NCI-H774 (cell line): ENCODE measurements at places on chromosomes 13 and 19.

DNA sequence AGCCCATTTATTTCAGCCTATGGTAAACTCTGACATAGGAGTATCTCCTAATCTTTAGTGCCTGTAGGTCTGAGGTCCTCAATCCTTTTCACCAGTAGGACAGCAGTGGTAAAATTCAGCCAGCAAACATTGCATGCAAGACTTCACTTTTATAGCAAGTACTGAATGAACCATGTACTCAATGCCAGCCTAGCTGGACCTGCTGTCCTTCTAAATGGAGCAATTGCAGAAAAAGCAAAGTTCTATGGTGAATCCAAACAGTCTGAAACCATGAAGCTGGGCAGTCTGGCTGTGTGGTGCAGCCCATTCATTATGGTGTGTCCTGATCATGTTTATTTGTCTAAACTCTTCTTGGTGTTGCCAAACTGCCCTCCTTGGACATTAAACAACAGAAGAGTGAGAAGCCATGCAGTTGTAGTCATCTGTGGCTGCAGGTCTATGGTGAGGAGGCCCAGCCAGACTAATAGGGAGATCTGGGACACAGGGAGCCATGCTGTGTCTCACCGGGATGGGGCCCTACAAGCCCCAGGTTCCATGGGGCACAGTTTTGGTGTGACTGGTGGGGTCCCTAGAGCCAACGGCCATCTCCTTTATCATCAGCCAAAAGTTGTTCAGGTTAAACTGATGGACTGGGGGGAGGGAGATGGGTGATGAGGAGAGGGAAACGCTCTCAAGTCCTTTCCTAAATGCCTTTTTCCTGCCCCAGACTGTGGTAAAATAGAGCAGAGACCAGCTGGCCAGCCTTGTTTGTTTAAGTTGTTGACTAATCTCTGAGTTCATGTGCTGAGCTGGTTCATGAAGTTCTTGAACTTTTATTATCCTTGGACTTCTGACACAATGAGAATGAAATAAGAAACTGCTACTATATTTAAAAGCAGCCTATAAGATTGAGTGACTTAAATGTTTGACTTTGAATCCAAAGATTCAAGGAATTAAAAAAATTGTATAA is 20.6 kb upstream of the TNFSF11 start:
- no peak for DNase-seq

GRCh38 chr19:2546128-2547032 is 70.5 kb downstream of the GADD45B start:
- DNase-seq: no peak

- DNase-seq: no peak
Observed at GRCh38 chr19:12789098-12789903, 2.0 kb upstream of the JUNB start.

GRCh38 chr19:10516671-10517286 is 468 bp downstream of the S1PR5 start:
- no peak for DNase-seq

DNA sequence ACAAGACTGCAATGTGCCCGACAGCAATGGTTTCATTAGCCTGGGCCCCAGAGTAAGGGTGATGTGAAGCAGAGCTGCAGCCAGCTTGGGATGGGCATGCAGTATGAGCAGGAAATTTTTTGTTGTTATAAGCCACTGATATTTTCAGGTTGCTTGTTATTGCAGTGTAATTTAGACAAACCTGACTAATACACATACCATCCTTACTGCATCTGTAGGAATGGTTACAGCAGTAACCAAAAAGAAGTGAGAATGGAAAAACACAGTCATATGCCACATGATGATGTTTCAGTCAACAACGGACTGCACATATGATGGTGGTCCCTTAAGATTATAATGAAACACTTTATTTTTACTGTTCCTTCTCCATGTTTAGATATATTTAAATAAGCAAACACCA is 8.6 kb upstream of the POMP start:
- no peak for DNase-seq

- DNase-seq: no peak
Observed at GRCh38 chr19:33461256-33462111, 60.1 kb downstream of the PEPD start.

DNA sequence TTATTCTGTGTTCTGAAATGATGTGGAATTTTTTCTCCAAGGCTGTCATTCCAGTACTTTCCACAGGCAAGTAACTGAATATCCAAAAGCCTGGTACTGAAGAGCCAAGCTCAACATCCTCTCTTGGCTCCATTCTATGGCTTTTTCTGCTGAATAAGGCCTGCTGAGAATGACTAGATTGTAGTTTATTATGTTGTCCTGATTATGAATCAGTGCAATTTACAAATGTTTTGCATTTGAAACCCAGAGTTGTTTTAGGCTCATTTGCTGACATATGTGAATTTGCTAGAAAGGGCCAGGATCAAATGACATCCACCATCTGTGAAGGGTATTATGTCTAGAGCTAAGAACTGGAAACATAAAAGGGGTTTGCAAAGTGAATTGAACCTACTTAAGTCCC is 596.6 kb downstream of the KCTD12 start:
- no peak for DNase-seq

DNA sequence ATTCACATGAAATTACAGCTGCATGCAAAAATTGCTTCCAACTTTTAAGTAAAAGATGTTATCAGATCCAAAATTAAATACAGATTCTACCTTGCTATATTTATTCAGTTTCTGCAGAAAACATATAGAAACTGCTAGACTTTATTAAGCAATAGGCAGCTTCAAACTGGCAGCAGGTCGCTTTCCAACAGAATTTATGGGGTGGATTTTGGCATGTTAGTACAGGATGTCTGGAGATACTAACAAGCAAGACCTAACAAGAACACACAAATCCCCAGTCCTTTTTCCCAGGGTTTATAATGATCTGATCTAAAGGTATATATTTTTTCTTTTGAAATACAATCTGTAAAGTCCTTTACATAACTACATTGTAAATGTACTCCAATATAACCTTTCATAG is 27.5 kb downstream of the TBC1D4 start:
- DNase-seq: no peak

GRCh38 chr19:34345947-34346351 is 19.0 kb upstream of the GPI start:
- peak; percentile 55 for DNase-seq

- no peak for DNase-seq
Observed at GRCh38 chr13:55402870-55403269, 1737.8 kb upstream of the PRR20A start.

GRCh38 chr13:43794416-43794815 is 7.6 kb upstream of the ENOX1 start:
- no peak for DNase-seq

DNA sequence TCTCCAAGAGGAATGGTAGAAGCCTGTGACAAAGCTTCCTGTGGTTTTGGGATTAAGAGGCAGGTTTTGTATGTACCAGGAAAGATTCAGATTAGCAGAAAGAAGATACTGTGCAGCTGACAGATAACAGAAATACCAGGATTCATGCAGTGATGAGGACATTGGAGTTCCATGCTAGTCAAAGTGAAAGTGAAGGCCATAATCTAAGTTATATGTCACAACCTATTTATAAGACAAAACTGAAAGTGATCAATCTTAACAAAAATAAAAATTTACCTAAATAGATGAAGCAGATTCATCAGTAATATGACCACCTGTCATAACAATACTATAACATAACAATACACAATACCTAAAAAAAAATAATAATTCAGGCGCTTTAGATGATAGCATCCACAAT is 1305.2 kb upstream of the PCDH9 start:
- no peak for DNase-seq

- no peak for DNase-seq
Observed at GRCh38 chr13:31060220-31060619, 101.5 kb downstream of the HSPH1 start.

DNA sequence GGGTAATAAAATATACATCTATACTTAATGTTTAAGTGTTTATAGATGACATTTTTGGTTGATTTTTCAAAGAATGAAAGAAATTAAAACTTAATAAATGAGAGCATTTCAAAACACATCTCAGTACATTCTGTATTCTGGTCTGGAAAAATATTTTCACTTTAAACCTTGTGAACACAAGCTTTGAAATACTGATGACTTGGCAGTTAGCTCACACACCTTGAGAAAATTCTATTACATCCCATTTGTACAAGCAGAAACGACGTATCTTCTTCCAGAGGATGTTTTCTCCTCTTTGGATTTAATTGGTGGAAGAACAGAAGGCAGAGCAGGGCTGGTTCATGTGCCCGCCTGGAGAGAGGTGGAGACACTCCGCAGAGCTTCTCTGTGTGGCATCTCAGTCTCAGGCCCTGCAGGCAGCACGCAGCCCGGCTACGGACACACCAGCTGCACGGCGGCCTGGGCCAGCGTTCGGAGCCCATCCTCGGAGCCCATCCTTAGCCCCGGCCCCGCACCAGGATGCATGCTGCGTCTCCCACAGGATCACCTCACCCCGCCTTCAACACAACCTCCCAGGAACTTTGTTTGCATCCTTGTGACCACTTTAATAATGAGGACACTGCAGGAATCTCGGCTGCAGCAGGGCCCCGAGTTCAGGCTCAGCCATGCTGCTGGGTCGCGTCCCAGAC is 48.6 kb downstream of the SOX1 start:
- no peak for DNase-seq

GRCh38 chr19:12801466-12802266 is at the start of the genes PRDX2 and THSD8:
PRDX2 (minus strand) TSS chr19:12801800; CDS start chr19:12801261, 539 bp downstream.
THSD8 (plus strand) TSS chr19:12802069; CDS start chr19:12802072, 3 bp downstream.
- peak; percentile 82 for DNase-seq

DNA sequence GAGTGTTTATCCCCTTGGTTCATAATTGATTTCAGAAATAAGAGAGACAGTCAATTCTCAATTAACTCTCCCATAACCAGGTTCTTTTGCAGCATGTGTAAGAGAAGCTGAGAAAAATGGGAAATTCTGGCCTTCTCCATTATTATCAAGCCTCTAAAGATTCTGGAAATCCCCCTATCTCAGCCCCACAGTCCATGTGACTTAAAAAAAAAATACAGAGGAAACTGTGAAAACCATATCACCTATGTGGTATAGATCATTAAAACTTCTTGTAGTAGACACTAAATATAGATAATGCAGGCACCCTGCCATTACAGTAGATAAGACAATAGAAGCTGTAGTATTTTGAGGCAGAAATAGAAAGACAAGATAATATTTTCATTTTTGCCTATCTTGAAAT is 34.3 kb upstream of the SOHLH2 start:
- no peak for DNase-seq

DNA sequence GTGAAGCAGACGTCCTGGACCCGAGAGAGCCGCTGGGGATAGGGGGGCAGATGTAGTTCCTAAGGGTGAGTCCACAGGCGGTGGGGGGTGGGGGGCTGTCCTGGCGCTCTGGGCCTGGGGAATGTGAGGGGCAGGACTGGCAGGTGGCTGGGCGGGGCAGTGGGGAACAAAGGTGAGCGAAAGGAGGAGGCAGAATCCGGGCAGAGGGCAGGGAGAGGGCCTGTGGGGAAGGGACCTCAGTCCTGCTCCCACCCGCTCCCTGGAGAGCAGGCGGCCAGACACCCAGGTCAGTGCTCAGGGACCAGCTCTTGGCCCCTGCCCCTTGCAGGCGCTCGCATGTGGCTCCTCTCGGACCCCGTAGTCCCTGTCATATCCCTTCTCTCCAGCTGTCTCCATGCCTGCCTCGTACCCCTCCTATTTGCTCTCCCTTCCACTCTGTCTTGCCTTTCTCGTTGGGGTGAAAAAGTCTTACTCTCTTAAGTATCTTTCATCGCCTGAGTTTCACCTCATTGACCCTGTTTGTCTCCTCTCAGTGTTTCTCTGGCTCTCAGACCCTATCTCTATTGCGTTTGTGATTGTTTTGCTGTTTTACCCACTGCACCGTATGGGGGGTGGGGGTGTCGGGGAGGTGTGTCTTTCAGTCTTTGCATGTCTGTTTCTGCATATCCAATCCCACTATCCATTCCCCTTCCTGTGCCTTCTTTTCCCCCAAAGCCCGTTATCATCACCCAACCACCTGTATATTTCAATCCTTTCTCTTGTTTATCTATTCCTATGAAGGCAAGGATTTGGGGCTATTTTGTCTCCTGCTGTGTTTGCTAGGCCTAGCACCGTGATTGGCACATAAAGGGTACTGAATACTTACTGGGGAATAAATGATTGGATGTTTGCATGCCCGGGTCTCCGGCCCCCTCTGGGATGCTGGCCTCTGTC is 5.8 kb downstream of the SPHK2 start:
- DNase-seq: no peak

DNA sequence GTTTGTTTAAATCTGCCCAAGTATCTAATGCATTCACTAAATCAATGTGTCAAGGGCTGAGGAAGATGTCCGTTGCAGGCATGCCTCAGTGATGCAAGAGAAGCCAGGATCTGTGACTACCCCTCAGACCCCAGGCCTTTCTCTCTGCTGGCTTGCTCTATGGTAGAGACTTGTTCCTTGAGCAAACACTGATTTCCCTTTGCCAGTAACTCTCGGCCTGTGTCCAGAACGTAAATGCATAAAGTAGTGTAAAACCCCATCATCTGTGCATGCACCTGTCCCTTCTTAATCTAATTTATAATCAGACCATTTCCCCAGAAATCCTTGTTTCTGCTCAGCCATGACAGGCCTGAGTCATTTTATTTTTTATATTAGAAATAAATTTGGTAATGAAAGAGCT is 28.7 kb upstream of the FRY start:
- no peak for DNase-seq

DNA sequence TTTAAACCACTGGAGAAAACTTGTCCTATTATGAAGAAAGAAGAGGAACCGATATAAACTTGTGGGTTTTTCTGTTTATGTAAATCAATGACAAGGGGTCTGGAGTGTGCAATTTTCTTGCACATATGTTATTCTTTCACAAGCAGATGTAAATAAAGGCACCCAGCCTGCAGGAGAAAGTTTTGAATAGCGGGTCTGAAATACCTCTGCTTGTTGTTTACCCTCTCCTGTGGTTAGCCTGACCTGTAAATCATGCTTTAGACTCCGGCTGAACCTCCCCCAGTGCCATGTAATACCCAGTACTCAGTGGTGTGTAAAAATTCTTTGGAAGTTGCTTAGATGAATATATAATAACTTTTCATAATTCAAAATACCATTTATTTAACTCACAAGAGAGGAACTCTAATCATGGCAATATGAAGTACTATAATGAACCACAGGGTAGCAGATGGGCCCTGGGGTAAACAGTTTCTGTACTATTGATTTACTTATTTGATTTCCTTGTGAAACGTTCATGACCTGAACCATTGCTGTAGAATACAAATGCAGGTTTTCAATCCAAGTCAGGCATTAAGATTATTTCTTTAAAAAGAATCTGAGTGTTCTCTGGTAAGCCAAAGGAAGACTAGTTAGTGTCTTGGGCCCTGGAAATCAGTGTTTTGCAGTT is 245.1 kb downstream of the LMO7 start:
- no peak for DNase-seq
